ENCODE measurements at places on chromosomes 7 and 10.

GRCh38 chr7:5779141-5779540, 2.3 kb downstream of the RNF216 start:
- no peak for DNase-seq

GRCh38 chr10:131654471-131655087, 246.2 kb upstream of the PPP2R2D start:
- no peak for DNase-seq

- DNase-seq = no peak
These were observed 66.1 kb downstream of the SAMD9 start for GRCh38 chr7:93051660-93052059.

DNA sequence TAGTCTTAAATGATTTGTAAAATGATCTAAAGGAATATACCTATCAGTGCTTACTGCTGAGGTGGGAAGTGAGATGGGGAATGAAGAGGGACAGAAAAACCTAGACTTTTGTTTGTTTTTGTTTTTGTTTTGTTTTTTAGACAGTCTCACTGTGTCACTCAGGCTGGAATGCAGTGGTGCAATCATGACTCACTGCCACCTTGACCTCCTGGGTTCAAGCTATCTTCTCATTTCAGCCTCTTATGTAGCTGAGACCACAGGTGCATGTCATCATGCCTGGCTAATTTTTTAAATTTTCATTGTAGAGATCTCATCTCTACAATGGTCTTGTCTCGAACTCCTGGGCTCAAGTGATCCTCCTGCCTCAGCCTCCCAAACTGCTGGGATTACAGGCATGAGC, 116.4 kb upstream of the SEM1 start:
- no peak for DNase-seq

- no peak for DNase-seq
These were observed 15.9 kb downstream of the PTPRE start for GRCh38 chr10:127922675-127923366.

GRCh38 chr7:29297194-29297890, 102.8 kb downstream of the CHN2 start:
- no peak for DNase-seq

DNA sequence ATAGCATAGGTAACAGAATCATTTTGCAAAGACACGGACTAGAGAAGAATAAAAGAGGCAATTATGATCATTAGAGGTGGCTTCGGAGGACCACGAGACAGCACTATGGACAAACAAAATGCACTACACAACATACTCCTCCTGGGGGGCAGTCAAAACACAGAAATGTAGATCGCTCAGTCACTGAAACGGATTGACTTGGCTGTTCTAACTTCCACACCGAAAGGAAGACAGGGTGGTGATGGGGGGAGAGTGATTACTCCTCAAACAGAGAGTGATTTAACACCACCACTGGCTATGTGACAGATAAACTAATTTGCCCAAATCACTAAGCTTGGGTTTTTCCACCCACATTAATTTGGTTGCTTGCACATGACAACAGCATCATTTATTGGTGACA, 14.1 kb upstream of the PPA1 start:
- no peak for DNase-seq

- peak; percentile 68 for DNase-seq
These were observed 1.6 kb upstream of the SEPHS1 start for GRCh38 chr10:13349463-13350274.

GRCh38 chr10:112261281-112261822, 21.8 kb upstream of the TECTB start:
- no peak for DNase-seq

GRCh38 chr10:33657154-33657908, 322.9 kb upstream of the NRP1 start:
- DNase-seq = no peak

- peak; percentile 84 for DNase-seq
These were observed 90.1 kb downstream of the NPSR1 start for GRCh38 chr7:34747867-34748727.

- peak; percentile 40 for DNase-seq
These were observed 27.8 kb upstream of the RET start for GRCh38 chr10:43049081-43049551.

DNA sequence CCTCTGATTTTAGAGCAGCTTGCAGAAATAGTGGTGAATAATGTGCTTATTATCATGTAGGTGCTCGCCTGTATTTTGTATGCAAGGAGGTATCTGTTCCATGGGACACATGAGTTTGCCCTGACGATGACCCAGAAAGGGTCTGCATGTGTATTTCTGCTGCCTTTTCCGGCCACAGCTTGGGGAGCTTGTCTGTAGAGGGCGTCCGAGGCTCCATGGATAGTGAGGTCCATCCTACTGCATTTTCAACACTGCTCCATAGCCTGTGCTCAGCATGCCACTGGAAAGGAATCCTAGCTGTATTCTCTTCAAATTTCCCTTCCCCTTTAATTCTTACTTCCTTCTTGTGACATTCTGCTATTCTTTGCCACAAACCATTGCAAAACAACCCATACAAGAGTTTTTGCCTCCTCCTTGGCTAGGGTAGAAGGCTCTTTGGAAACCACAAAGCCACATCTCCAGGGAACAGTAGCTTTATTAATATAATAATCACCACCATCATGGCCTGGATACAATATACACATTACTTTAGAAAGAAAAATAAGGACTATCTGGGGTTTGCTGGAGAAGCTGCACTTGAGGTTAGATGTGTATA, 127.7 kb downstream of the DYNC1I1 start:
- DNase-seq = no peak

DNA sequence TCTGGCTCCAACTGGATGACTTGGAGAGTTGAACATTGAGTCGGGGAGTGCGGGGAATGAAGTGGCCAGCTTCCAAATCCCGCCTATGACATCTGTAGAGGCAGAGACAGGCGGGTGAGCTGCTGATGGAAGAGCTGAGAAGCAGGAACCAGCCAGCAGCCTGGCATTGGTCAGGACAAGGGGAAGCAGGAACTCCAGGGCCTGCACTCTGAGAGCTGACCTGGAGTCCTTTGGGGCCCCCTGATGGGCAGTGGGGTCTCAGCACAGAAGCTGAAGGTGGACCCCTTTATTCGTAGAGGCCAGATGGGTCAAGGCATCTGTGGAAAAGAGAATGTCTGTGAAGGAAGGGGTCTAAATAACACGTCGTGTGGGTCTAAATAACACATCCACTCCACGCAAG, 57.0 kb downstream of the SEC61G start:
- no peak for DNase-seq

DNA sequence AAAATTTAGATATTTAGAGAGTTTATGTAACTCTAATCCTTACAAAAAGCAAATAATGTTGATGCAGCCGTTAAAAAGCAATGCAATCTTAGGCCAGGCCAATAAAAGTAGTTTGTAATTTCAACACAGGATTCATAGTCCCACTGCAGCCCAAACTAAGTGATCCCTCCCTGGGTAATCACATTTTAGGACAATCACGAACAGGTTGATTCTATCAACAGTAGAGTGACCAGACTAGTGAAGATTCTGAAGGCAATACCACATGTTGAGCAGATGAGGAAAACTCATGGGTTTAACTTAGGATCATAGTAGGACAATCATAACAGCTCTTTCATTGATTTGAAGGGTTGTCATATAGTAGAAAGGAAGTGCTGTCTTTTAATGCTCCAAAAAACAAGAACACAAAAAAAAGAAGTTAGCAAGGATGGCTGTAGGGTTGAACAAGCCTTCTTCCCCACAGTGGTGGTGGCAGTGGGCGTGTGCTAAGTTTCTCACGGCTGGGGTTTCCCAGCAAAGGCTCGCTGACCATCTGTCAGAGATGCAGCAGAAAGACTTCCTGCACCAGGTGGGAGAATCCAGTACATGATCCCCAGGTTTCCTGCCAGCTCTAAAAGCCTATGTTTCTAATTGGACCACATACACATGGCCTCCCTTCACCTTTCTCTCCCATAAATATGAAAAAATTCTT, 212.2 kb downstream of the CHRM2 start:
- DNase-seq = no peak

DNA sequence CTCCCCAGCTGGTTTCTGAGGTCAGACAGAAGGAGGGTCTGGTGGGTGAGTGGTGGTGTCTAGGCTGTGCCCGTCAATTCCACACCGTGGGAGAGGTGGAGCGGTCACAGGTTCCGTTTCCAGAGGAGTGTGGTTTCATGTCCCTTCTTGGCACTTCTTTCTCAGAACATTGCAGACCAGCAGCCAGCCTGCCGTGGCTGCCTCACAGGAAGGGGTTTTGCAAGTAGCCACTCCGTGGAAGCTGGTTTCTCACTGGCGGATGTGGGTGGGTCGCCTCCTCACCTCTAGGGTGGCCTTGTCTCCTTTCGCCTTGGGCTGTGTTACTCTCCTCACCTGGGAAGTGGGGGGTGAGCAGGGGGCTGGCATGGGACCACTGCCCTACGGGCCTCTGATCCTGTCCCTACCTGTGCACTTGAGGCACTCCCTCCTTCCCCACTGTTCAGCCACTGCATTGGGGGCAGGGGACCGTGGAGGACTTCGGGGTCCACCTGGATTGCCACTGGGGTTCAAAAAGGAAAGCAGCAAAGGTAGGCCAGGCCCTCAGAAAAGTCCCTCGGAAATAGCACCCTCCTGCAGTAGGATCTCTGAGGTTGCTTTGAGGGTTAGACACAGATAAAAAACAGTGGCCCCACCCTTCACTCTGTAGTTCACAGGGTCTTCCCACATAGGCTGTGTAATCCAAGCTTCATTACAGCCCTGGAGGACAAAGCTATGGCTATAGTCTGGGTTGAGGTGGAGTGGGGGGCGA, 33.9 kb downstream of the TSPAN14 start:
- no peak for DNase-seq

DNA sequence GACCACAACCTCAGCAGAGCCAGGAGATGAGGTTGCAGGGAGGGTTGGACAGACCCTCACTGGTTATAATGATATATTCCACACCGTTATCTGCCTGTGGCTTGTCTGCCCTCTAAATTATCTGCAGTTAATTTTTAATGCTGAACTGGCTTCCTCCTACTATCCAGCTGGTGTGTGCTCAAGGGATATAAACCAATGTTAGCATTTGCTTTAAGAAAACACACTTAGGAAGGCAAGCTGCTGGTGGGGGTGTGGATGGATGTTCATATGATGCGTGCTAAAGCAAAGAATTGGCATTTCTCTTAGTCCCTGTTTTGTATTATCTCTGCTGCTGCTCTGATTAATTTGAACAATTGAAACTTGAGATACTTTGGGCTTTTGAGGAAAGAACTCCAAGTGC, 132.2 kb upstream of the NPVF start:
- DNase-seq = no peak

- no peak for DNase-seq
These were observed 3.7 kb upstream of the AKR1C3 start for GRCh38 chr10:5090551-5090950.

Measured in left lung (tissue), 14 donors.